ENCODE measurements at places on chromosomes 12 and 14.
A peak's percentile ranks its signal among the peaks of the same experiment; 100 is the strongest.

DNA sequence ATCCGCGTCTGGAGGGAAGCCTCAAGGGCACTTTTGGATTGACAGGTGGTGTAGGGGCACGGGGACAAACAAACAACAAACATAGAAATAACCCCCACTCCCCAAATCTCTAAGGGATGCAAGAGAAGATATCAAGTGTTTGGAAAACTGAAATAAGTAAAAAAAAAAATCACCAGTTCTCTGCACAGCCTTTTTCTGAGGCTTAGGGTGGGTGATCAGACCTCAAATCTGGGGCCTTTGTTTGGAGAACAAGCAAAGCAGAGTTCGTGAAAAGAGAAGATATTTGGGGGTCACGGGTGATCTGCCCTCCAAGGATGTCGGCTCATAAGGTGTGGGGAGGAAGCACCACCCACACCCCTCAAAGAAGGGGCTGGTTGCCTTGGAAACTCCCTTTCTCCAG, 10.7 kb downstream of the TBX5 start:
- no peak for DNase-seq

- no peak for DNase-seq
Observed at GRCh38 chr14:54152351-54152750, 195.7 kb upstream of the BMP4 start.

GRCh38 chr12:114684870-114685273, 897 bp upstream of the TBX3 start:
- no peak for DNase-seq

DNA sequence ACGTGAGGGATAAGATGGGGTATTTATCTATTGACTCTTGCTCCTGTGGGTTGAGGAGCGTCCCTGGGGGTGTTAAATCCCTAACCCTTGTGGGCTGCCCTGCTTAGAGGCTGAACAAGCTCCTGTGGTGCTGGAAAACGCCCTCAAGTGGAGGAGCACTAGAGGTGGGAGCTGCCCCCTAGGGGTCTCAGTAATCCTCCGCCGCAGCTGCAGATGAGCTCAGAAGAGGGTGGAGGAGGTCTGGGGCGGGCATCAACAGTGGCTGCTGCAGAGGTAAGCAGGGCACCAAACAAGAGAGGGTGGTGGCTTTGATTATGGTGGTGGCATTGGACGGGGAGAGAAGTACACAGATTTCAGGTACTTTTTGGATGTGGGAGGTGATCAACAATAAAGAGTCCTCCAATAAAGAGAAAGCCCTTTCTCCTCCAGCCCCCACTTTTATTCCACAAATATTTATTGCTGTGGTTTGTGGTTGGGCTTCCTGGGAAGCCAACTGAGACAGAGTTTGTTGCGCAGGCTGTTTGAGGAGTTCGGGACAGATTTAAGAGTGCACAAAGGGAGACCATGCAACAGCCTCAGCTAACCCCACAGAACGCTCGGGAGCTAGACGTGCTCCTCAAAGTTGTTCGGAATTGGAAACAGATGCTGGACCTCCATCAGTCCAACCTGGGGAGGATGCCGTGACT, 179.9 kb downstream of the ADCK1 start:
- DNase-seq: no peak

- no peak for DNase-seq
Observed at GRCh38 chr12:45431126-45431525, 215.2 kb downstream of the ANO6 start.

DNA sequence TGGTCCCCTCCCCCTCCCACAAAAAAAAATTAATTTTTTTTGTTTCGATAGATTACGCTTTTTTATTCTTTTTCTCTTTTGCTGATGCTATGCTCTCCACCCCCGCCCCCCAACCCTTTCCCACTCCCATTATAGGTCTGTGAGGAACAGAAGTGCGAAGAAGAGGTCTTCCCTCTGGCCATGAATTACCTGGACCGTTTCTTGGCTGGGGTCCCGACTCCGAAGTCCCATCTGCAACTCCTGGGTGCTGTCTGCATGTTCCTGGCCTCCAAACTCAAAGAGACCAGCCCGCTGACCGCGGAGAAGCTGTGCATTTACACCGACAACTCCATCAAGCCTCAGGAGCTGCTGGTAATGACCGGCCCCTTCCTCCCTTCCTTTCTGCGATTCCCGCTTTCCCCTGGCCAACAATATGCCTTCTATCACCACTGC, 2.3 kb downstream of the CCND2 start:
- peak; percentile 66 for DNase-seq

DNA sequence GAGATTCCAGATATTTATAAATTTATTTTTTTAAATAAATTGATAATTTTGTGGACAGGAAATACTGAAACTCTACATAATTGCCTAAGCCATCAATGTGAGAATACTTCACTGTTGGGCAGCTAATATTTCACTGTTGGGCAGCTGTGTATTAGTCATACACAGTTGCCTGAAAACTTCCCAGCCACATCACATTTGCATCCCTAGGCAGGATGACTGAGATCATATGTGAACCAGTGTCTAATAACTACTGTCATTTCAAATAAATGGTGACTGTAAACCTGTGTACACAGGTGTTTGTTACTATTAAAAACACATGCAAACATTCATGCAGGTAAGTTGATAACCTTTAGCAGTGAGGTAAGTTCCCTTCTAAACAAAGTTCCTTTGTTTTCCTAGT, 43.9 kb downstream of the TMTC3 start:
- DNase-seq: no peak

DNA sequence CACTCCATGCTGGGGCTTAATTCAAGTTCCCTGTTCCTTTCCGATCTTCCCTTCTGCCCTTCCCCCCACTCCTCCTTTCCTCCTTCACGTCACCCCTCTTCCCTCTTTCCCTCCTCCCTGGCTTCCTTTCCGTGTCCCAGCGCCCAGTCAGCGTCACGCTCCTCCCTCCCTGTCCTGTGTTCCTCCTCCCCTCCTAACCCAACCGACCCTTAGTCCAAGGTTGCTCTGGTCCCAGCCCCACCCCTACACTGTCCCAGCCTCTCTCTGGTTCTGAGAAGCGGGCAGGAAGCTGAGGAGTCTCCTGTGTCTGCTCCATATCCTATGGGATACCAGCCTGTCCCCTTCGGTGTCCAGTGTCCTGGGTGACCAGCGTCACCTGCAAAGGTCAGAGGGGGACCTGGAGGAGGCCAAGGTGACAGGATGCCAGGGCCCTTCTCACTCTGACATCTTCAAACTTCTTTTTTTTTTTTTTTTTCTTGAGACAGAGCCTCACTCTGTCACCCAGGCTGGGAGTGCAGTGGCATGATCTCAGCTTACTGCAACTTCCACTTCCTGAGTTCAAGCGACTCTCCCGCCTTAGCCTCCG, 56.2 kb upstream of the TSPAN9 start:
- no peak for DNase-seq

DNA sequence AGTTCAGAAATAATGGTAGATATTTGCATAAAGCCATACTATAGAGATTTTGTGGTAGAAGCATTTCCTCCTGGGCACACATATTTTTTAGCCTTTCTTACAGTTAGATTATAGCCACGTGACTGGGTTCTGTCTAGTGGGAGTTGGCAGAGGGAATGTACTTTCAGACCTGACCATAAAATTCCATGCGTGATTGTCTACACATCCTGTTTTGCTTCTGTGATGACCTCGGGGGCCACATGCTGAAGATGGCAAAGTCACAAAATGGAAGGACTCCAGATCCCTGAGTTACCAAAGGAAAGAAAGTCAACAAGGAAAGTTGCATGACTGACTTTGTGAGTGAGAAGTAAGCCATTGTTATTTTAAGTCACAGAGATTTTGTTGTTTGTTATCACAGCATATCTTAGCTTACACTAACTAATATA, 14.6 kb upstream of the MIA2 start:
- no peak for DNase-seq

DNA sequence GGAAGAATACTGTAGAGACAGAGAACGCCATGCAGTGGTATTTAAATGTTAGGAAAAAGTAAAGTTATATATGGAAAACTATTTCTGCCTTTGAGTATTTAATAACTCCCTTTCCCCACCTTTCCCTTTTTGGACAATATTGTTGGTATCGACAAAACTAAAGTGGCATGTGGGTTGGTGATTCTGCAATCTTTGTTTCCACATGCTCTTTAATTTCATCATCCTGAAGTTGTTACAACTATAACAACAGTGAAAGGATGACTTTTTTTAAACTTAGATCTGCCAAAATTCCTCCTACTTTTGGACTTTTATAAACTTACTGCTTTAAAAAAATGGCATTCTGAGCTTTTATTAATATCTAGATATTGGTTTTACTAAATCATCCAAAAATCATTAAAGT, 25.3 kb downstream of the TTC8 start:
- DNase-seq: no peak

DNA sequence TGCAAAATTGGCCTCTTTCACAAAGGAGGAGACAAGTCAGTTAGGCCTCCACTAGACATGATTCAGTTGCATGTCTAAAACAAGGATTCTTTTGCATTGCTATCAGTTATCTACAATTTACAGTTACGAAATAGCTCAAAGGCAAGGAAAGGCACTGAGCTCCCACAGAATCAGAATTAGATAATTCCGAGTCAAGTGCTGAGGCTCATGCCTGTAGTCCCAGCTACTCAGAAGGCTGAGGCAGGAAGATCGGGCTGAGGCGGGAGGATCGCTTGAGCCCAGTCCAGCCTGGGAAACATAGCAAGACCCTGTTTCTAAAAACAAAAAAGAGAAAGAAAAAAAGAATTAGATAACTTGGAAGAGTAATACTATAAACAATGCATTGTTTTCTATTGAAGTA, 12.3 kb upstream of the RTRAF start:
- no peak for DNase-seq

DNA sequence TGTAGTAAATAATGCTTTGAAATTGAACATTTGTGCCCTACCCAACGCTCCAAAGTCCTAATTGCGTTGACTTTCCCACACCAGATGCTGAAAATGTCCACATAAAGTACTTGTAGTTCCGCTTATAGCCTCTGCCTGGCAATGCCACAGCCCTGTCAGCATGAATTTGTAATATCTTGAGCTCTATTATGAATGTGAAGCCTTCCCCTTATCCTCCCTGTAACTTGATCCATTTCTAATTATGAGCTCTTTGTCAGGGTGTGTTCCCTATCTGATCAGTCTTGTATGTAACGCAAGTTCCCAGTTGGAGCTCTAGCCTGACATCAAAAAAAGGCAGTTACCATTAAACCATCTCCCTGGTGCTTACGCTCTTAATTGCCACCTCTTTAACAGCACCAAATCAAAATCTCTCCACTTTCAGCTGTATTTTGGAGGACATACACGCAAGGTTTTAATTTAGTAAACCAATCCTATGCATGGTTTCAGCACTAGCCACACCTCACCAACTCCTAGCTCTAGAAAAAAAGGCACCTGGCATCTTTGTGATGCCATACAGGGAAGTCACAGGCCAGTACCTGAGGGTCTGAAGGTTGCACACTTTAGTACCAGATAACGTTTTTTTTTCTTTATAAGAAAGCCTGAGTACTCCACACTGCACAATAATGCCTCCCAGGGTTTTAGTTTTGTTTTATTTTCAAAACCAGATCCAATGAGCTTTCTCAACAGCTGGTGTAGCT, 69.3 kb downstream of the EEA1 start:
- DNase-seq: peak; percentile 7

DNA sequence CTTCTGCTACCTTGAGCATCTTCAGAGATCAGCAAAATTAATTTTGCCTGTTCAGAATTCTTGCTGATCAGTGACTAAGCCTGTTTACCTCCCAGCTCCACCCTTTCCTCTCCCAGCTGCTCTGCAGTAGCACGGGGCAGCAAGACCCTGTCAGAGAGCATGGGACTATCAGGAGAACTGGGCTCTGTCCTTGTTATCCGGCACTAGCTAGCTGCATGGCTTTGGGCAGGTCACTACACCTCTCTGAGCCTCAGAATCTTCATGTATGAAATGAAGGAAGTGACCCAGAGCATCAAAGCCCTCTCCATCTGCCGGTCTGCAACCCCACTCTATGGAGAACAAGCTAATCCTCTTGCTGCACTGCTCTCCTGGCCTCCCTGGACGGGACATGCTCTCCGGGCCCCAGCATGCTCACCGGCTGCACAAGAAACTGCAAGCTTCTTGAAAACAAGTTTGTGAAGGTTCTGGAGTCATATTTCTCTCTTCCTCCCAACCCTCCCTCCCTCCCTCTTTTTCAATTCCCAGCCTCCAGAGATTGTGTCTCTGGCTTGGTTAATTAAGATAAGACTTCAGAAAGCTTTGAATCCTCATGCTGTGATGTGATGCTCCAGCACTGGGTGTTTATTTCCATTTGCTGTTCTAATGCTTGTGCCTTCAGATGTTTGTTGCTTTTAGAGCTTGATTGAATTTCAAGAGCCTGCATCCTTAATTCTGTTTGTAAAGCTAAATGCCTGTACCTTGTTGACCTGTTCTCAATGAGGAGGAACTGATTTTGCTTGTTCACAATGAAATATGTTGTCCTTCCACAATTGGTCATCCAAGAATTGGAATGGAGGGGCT, 101.1 kb downstream of the CRACR2A start:
- peak; percentile 37 for DNase-seq

DNA sequence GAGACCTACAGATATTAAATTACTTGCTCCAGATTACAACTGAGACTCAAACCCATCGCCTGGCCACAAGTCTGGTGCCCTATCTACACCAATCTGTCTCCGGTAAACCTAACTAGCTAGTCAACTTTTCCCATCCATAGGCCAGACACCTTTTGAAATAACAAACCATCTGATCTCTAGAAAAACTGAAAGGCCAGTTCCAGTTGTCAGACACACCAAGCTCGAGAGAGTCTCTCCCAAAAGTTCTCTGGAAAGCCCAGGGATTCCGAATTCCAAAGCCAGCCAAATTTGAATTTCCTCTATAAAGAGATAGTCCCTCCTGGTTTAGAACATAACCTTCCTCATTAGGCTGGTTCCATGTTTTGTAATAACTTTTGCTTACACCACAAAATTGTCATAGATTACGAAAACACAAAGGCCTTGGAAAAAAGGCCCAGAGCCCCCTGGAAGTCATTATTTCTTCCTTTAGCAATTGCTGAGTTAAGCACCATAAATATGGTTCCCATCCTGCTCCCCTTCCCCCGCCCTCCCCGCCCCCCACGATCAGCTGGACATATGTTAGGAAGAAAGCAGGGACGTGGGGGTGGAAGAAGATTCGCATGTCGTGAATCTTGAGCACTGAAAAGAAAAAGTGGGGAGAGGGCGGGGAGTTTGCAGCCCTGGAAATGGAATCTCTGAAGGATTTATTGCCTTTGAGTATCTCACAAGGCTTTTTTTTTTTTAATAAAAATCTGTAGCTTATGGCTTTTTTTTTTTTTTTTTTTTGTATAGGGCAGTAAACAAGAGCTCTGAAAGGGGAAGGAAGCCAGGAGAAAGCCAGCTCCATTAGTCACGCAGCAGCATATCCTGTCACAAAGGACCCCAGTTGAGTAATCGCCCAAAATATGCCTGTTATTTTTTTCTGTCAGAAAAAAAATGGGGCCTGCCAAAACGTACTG, 110.4 kb downstream of the ZFP36L1 start:
- DNase-seq: peak; percentile 76
